ENCODE measurements at places on chromosomes 7 and 10.

DNA sequence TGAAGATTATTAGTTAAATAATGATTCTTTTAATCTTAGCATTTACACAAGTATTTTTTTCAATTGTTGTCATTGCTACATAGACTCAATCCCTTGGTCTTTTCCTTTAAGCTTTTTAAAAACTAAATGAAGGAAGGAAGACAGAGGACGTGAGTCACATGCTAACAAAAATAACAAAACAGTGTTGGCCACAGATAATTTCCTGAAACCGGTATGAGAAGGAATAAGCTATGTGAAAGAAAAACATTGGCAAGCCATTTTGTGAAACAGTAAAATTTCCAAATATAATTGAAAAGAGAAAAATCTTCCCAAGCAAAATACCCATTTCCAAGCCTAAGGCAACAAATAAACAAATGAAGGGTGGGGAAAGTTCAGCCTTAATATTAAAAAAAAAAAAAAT is 223.0 kb downstream of the AHR start:
- no peak for DNase-seq

DNA sequence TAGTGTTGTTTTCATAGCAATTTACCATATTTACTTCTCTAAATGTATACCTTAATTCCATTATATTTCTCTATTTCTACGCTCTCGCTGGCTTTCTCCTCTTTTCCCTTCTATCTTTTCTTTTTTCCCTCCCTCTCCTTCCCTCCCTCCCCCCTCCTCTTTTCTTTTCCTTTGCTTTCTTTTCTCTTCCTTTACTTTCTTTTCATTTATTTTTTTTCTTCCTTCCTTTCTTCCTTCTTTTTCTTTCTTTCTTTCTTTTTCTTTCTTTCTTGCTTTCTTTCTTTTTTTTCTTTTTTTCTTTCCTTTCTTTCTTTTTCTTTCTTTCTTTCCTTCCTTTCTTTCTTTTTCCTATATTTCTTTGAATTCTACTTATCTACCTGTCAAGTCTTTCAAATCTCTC is 533.0 kb upstream of the POT1 start:
- DNase-seq: no peak

DNA sequence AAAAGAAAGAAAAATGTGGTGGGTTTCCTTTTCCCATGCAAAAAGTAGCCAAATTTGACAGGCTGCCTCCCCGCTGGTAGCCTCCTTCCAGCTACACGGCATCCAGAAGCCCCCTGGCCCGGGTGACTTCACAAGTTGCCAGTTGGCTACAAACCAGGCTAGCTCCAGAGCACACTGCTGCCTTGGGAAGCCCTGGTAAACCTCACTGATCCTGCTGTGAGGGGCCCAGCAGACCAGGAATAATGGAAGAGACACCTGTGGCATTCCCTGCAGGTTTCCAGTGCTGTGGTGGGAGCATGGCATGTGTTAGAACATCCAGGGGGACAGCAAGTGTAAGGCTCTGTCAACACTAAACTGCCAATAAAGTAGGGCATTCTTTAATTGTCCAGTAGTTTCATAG is 55.7 kb upstream of the TM9SF3 start:
- DNase-seq: no peak

DNA sequence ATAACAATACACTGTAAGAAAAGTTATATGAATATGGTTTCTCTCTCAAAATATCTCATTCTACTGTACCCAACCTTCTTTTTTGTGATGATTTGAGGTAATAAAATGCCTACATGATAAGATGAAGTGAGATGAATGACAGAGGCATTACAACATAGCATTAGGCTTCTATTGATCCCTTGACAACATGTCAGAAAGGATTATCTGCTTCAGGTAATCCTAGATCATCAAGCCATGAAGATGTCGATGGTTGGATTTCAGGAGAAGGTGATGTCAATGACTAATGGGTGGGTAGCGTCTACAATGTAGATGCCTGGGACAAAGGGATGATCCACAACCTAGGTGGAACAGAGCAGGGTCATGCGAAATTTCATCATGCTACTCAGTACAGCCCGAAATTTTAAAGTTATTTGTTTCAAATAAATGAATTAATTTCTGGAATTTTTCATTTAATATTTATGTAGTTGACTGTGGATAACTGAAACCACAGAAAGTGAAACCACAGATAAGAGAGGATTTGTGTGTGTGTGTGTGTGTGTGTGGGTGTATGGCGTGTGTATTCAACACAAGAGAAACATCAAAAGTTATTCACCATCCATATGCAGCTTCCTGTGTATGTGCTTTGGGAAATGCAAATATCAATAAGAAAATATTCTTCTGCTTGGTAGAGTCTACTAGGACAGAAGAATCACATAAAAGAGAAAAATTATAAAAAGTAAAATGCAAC is 77.0 kb downstream of the MAGI2 start:
- DNase-seq: no peak

DNA sequence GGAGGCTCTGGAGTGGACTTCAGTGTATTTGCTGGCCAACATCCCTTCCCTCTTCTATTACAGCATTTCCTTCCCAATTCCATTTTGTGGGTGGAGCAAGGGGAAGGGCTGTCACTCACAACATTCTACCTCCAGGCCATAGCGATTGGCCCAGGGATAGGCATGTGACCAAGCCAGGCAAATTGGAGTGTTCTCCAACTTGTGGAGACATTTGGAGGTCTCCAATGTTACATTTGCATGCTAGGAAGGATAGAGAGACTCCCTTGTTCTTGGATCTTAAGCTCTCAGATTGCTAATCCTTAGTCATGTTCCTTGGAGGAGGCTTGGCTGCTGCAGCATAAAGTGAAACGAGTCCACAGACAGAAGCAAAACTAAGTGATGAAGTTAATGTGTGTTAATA is 95.6 kb upstream of the KIF5B start:
- no peak for DNase-seq

DNA sequence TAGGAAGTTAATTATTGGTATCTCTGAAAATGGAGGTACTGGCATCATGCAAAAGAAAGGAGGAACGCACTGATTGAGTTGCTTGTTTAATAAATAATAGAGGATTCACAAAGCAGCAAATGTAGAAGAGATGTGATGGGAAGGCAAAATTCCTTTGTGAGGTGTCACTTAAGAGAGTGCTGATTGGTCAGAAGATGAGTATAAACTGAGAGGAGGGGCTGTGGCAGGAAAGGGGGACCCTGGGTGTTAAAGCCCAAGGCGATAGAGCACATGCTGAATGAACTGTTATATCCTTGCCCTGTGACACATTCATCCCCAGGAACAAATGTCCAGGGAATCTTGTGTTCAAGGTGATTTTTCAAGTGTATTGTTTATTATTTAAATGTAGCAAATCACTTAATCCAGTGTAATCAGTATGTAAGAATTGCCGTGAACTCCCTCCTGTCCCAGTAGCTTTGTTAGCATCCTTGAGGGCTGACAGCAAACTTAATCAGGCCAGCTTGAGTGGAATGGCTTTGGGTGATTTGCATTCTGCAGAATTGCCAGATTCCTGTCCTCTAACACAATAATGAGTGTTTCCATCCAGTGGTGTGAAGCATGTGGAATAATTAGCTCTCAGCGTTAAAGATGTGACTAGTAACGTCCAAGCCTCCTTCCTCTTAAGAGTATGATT is 111.9 kb downstream of the CHN2 start:
- no peak for DNase-seq

DNA sequence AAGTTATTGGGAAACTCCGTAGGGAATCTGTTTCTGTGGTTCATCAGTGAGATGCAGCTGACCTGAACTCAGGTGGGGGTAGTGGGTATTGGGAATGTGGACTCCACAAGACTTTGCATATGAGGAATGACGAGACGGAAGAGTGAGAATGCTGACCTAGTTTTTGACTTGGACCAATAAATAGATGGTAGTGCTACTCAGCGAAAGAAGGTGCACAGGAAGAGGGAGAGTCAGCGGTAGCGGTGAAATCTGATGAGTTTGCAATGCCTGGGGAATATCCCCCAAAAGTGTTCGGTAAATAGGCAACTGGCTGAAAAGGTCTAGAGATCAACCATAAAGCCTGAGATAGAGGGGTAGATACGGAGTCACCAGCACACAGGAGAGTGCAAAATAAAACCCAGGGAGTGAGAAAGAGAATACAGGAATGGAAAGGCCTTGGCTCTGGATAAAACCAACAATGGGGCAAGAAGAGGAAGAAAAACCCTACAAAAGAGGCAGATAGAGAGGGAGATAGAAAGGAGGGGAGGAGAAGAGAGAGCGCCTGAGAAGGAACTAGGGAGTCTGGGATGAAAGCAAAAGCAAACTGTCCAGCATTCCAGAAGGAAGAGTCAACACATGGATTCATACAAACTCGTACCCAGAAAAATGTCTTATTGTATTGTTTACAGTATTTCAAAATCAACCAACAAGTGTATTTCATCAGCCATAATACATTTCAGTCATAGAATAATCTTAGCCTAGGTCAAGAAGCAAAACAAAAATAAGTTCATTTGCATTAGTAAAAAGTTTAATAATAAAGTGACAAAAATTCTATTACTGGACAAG is 5.4 kb downstream of the ARHGAP21 start:
- DNase-seq: no peak

DNA sequence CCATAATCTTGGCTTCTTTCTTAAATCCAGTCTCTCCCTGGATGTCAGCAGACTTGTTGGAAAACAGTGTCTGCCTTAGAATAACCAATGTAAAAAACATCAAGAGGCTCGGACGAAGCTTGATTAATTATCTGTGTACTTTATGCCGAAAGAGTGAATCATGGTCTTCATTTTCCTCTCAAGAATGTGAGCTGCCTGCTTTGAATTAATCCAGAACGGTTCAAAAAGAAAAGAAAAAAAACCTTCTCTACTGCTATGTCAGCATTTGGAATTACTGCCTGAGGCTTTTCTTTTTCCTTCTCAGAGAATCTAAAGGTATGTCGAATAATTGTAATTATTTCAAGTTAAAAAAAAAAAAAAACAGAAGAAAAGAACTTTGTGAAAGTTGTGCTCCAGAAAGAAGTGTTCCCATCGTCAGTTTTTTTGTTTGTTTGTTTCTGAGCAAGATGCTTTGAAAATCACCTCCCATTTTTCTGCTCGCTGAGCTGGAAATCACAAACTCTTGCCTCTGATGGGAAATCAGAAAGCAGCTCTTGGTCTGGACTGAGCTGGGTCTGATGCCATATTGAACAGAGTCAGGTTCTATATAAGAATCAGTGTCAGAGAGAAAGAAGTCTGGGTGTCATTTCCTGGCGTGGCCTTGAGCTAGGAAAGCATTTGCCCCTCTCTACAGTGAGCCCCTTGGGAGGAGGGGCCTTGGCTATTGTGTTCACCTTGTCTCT is 20.2 kb downstream of the PLPP4 start:
- no peak for DNase-seq

DNA sequence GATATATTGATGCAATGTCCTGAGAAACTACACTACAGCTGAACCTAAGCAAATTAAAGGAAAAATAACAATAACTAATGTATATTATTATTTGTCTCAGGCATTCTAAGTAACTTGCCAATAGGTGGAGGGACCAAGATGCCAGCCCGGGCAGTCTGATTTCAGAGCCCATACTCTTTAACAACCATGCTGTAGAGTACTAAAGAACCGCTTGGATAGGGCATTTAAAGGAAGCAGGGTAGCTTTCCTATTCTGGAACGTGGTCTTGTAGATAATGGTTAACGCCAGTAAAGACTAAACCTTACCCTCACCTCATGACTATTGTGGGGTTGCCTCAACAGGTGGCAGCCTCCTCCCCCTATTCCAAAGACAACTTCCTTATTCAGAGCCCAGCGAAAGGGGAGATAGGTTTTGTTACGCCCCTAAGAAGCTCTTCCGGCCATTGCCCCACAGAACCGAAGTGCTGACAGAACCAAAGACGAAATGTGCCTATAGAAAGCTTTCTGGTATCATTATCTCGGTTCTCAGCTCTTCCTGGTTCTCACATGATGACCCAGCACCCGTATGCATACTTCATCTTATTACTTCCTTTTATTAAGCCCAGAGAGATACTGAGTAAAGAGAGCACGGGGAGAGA is 707 bp upstream of the C1GALT1 start:
- DNase-seq: peak; percentile 38

DNA sequence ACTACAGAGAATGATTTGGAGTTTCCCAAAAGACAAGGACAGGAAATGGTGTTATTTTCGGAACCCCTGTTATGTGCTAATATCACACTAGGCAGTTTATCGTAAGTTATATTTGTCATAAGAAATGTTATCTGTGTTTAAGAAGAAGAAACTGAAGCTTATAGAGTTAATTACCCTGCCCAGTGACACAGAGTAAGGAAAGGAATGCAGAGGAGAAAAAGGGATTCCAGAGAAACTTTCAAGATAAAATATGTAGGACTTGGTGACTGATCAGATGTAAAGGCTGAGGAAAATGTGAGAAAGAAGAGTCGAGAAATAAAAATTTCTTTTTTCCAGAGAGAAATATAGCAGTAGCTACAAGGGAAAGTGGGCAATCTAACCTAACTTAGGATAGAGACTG is 63.5 kb upstream of the ZNF746 start:
- no peak for DNase-seq

- DNase-seq: peak; percentile 38
Observed at GRCh38 chr10:102642736-102643335, 1.4 kb upstream of the TRIM8 start.

- DNase-seq: peak; percentile 41
Observed at GRCh38 chr7:151381348-151382078, 28.3 kb downstream of the WDR86 start.

DNA sequence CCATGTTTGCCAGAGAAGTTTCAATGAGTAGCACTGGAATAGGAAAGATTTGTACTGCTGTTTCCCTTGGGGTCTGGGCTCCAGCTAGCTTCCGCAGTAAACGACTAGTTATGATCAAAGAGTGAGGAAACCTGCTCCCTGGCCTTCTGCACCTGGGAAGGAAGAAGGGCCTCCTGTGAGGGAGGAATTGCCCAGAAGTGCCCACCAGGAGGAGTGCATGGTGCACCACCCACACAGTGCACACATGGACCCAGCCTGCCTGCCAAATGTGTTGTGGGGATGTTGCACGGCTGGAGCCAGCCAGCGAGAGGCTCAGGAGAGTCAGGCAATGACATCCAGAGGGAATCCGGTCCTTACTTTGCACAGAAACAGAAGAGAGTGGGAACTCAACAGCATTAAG is 27.0 kb upstream of the FAM107B start:
- DNase-seq: no peak
